Spinal cord (tissue), 10 donors: ENCODE measurements at places on chromosomes 1 and 21. TPM values are rescaled to one million over a fixed set of nuclear protein-coding genes. Genes with fewer than 3 reads are reported as not detected.

GRCh38 chr1:179001451-179001850 is 24.2 kb upstream of the FAM20B start:
- no peak for DNase-seq

GRCh38 chr1:32071758-32072621 is 749 bp upstream of the TMEM39B start:
- peak; percentile 55 for DNase-seq

GRCh38 chr1:117633423-117633822 is 27.6 kb downstream of the TENT5C start:
- no peak for DNase-seq

GRCh38 chr1:78840453-78841271 is 165.9 kb downstream of the ADGRL4 start:
- DNase-seq: peak; percentile 73

KRTAP7-1 gene
- total RNA-seq: not detected

NOS1AP gene
- total RNA-seq: 4.2 TPM
